M059J (cell line): ENCODE measurements at places on chromosomes 4 and X. TPM values are rescaled to one million over a fixed set of nuclear protein-coding genes. Genes with fewer than 3 reads are reported as not detected.

- peak; percentile 52 for DNase-seq
Observed at GRCh38 chr4:3827616-3828492, 61.7 kb downstream of the ADRA2C start.

GRCh38 chrX:41705680-41706374 lies 17.1 kb downstream of the GPR34 start:
- DNase-seq, result no peak

GRCh38 chr4:176769514-176769913 lies 23.2 kb downstream of the VEGFC start:
- peak; percentile 93 for DNase-seq

The CPLX1 gene
- total RNA-seq, result not detected in 2 replicates

DNA sequence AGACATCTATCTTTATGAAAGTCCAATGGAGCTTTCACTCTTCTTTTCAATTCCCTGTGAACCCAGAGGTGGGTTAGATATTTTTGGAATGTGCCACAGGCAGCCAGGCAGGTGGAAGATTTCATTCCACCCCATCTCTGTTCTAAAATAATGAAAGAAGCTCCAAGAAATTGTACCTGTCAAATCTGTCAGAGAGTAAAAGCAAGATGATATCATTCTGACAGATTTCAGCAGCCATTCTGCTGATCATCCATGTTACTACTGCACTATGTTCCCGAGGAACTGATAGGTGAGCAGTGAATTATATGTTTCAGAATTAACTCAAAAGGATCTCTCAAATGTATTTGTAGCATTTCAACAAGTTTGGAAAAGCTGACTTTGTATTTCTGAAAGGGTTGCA lies 339.5 kb upstream of the SPANXN4 start:
- DNase-seq, result no peak
